ENCODE measurements at places on chromosomes 6 and 20.

- no peak for DNase-seq
Measured at GRCh38 chr20:36908603-36909002, 32.7 kb downstream of the TLDC2 start.

GRCh38 chr6:18349386-18349785 lies 37.8 kb upstream of the RNF144B start:
- DNase-seq, result no peak

DNA sequence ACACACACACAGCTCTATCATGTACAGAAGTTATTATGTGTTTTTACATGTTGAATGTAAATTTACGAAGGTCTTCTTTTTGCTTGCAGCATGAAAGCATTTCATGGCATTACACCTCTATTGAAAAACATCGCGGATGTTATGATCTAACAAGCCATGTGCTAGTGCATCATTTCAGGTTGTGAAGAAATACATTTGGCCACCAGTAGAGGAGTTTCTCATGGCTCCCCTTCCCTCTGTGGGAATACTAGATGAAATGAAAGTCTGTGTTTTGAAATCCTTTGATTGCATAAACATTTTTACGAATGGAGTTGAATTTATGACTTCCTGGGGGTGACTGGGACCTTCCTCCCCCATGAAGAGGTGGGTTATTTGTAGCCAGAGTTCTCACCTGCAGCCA lies 17.7 kb downstream of the MAS1 start:
- no peak for DNase-seq

GRCh38 chr20:32476684-32477593 lies 108.2 kb downstream of the NOL4L start:
- DNase-seq, result no peak

- no peak for DNase-seq
Measured at GRCh38 chr6:139872665-139873064, 498.2 kb upstream of the CITED2 start.

GRCh38 chr20:52217689-52218395 lies 26.3 kb upstream of the ZFP64 start:
- DNase-seq, result no peak

DNA sequence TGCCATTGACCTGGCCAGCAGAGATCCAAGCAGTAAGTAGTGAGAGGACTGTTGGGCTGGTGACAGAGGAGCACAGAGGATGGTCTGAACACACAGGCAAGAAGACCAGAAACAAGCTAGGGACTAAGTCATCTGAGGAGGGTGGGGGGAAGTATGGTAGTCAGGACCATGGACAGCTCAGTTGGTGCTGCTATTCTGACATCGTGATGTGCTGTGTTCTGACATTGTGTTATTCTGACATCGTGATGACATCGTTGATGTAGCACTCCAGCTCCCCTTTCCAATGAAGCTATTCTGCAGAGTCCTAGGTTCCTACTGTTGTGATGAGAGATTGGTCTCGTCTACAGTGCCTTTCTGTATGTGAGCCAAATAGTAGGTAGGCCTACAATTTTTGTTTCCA lies 28.7 kb downstream of the CFAP206 start:
- DNase-seq, result peak; percentile 9

GRCh38 chr20:15033269-15033668 lies 695.9 kb upstream of the FLRT3 start:
- DNase-seq, result no peak

DNA sequence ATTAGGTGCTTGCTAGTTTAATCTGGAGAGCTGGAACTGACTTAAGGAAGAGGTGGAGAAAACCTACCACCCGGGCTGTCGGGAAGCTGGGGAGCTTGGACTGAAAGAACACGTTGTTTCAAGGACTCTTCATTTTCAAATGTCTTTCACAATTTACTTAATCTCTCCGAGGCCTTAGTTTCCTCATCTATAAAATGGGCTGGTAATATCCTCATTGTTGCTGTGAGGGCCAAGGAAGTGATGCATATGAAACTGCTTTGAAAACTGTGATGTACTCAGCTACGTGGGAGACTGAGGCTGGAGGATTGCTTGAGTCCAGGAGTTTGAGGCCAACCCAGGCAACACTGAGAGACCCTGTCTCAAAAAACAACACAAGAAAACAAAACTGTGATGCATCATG lies 36.7 kb upstream of the NKX2-2 start:
- DNase-seq, result no peak

DNA sequence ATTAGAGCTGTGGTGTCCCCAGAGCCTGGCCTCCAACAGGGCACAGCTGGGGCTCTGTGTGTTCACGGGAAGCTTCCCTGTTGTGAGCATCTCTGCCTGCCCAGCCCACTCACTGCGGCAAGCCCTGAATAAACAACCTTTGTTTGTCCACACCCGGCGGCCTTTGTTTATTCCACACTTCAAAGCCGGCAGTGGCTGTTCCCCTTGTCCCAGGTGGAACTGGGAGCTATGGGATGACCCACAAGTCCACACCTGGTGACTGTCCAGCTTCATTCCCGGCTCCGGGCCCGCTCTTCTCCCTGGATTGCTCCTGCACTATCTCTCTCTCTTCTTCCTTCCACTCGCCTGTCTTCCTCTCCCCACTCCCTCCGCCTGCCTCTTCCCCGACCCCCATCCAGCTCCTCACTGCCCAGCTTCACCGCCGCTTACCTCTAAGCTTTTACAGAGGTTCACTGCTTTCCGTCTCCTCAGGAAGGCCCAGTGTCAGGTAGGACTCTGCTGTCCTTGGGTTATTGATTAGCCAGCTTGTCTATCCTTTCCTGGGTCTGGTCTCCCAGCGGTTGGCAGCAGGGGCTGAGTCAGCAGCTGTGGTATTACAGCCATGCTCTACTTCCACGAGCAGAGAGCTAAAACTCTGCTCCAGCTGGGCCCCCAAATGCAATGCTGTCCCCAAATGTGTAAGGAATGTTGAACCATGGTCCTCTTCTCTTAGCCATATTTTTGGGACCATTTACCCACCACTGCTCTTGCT lies 17.8 kb downstream of the DACT2 start:
- DNase-seq, result no peak

- DNase-seq, result no peak
Measured at GRCh38 chr6:22149096-22149495, 147.7 kb downstream of the PRL start.

DNA sequence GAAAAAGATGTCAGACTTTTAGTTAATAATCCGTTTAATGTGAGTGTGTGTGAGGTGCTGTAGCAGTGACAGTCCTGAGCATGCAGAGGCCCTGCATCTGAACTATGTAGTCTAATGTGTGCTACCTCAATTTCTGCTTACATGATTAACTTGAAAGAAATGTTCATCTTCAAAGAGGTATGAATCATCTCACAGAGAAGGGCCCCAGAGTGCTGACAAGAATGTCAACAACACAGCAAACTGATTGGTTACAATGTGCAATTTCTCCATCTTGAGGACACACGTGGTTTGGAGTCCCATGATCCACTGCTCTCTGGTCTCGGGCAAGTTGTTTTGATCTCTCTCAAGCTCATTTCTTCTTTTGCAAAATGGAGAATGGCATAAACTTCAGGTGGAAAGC lies 61.7 kb upstream of the EMILIN3 start:
- peak; percentile 25 for DNase-seq

GRCh38 chr6:160337991-160338390 lies 10.2 kb upstream of the SLC22A3 start:
- DNase-seq, result no peak

GRCh38 chr6:70494833-70495232 lies 71.9 kb upstream of the SDHAF4 start:
- no peak for DNase-seq

All from activated T-cell treated with anti-CD3 and anti-CD28 coated beads for 24 hours (primary cell).